Stimulated activated CD4-positive, alpha-beta T cell treated with anti-CD3 and anti-CD28 coated beads, Interleukin-15, amount 100 ng/mL, for 1 hour (primary cell): ENCODE measurements at places on chromosomes 6 and 20.

GRCh38 chr20:59823491-59824259 lies 109.8 kb downstream of the SYCP2 start:
- DNase-seq: no peak

- no peak for DNase-seq
These were observed 224.2 kb upstream of the SSTR4 start for GRCh38 chr20:22810626-22811569.

GRCh38 chr20:44571362-44571988 lies 10.9 kb upstream of the PKIG start:
- DNase-seq: no peak

DNA sequence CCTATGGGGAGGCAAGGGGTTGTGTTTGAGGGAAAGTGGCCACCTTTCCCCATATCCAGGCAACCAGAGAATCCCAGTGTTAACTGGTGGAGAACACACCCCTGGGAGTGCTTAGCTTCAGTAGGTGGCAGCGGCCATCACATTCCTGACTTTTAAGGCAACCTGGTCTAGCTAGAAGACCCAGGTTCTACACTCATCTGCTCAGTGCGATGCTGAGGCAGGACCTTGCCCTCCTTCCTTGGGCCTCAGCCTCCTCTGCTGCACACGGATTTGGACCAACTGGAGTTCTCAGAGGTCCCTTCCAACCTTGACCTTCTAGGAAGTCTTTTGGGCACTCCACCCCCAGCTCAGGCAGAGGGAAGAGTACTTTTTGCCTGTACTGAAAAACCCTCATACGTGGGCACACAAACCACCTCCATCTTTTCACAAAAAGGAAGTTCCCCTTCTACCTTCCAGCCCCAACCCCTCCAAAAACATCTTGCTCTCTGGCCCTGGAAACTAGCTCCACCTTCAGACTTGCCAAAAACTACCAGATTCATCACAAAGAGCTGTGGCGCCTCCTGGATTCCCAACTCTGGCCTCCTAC lies 2.9 kb downstream of the CCND3 start:
- no peak for DNase-seq

DNA sequence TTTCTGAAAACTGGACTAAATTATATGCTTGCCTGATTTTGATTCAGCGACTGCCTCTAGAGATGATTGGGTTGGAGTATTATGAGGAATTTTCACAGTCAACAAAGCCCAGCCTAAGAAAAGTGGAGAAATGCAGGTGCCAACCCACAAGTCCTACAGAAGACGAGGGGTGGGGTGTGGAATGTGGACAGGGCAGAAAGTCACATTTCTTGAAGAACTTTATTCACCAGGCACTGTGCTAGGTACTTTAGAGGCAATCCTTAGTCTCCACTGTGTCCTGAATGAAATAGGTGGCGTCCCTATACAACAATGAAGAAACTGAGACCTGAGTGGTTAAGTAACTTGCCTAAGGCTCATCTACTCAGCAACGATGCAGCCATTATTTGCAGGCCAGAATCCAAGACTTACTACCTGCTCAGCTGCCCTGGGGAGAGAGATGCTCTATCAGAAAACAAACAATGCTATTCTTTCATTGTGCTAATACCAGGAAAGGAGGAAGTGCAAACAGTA lies 106.3 kb downstream of the RNF144B start:
- no peak for DNase-seq

DNA sequence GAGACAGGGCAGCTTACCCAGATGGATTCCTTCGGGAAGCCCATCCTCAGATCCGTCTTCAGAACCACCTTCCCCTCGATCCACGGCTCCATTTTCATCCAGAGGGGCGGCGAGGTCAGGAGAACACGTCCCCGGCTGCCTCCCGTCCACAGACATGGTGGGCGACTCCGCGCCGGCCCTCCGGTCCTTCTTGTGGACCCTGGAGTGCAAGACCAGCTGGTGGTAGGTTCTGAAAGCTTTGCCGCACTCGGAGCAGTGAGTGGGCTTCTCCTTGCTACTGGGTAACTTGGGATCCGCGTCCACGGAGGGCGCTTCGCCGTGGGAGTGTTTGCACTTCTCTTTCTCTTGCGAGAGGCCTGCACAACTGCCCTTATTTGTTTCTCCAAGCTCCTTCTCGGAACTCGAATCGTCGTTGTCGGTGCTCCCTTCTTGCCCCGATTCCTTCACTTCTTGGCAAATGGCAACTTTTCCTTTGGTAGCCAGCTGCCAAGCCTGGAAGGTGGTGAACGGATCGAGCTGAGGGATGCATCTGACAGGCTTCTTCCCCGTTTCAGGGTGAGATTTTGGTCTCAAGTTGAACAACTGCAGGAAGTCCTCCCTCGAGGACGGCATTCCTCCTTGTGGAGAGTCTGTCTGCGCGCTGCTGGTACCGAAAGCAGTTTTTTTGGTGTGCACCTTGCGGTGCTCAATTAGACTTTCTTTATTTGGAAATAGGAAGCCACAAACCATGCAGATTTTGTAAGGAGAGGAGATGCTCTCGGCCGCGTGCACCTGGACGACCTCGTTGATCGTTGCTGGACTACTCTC lies 12.0 kb downstream of the ZNF217 start:
- no peak for DNase-seq

GRCh38 chr20:19767070-19767469 lies 9.0 kb downstream of the RIN2 start:
- DNase-seq: no peak

DNA sequence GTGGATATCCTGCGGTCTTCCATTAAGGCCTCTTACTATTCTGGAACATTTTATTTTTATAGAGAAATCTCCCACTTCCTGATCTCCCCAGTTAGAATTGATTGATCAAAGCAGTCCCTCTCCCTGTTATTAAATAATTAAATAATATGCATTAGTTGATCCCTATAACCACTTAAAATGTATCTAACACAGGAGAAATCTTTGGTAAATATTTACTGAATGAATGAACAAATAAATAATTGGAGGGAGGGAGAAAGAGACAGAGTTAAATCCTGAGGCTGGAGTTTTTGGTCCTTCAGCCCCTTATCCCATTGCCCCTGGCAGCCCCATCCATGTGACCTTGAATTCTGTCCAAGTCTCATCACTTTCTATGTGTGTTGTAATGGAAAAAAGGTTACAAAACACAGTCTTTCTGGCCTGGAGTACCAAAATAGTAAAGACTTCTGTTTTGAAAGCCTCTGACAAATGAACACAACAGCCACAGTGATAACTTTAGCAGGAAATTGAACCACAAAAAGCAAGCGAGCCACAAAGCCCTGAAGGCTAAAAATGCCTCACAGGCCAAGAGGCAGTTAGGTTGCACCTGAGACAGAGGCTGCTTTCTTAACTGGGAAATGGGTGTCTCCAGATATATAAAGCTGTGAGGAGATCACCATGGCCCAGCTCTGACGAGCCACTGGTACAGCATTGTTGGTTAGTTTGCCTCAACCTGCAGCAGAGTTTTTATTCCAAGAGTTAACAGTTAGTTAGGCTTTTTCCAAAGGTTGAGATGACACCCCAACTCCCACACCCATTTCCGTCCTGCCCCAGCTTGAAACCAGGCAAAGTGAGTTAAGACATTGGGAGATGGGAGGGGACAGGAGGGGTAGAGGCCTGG lies 11.3 kb downstream of the NT5E start:
- DNase-seq: no peak

- DNase-seq: no peak
These were observed 55.4 kb downstream of the MRPL14 start for GRCh38 chr6:44071670-44072451.

DNA sequence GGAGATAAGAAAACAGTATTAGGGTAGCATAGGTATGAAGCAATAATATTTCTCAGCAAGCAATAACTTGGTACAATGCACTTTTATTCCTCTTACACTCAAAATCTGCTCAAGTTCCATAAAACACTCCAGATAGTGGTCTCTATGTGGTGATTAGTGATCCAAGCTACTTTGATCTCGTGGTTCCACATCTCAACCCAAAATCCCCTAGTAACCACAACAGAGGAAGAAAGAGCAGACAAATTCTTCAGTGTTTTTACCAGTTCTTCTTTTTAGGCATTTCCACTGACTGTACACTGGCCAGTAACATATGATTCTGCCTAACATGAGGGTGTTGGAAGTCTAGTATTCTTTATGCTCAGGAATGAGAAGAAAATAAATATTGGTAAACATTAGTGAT lies 309.0 kb upstream of the PTCHD4 start:
- no peak for DNase-seq

DNA sequence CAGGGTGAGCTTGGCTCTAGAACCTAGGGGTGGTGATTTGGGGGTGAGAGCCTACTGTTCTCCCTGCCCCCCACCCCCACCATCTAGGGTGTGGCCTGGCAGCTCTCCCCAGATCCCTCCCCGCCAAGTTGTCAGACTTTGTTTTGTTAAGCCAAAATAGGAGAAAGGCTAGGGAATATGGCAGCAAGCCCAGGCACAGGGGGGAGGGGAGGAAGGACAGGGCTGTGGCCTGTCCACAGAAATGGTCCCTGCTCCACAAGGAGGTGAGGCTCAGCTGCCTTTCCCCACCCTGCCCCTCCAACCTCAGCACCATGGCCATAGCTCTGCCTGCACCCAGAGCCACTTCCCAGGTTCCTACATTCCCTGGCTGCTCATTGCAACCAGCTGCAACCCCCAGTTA lies 17.2 kb downstream of the SCUBE3 start:
- no peak for DNase-seq

GRCh38 chr6:155067956-155068615 lies 73.0 kb downstream of the TIAM2 start:
- DNase-seq: no peak

DNA sequence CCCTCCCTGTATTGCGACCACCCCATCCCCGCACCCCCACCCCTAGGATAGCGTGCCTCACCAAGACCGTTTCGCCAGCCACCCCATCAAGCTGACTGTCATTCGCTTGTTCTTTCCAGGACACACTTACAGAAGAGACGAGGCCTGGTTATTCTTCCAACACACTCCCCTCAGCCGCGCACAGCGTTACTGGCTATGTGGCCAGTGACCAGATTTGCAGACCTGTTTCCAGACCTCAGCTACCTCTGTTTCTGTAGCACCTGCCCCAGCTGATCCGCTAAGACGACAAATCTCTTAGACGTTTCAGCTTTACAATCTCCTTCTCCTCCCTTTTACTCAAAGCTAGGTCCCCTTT lies 26.1 kb downstream of the HLA-F start:
- DNase-seq: no peak

DNA sequence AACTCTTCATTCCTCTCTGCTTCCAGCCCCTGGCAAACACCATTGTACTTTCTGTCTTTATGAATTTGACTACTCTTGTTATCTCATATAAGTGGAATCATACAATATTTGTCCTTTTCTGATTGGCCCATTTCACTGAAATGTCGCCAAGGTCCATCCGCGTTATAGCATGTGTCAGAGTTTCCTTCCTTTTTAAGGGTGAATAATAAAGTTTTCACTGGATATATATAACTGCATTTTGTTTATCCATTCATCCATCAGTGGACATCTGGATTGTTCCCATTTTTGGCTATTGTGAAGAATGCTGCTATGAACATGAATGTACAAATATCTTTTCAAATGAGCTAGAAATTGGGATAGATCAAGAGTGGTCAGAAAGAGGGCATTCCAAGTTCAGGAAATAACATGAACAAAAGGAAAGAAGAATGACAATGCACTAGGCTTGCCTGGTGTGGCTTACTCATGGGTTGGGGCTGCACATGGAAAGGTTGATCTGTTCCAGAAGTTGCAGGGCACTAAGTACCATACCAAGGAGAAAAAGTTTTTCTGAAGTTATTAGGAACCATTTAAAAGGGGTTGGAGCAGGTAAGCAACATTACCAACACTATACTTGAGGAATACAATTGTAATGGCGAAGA lies 10.0 kb upstream of the L3MBTL3 start:
- DNase-seq: no peak

DNA sequence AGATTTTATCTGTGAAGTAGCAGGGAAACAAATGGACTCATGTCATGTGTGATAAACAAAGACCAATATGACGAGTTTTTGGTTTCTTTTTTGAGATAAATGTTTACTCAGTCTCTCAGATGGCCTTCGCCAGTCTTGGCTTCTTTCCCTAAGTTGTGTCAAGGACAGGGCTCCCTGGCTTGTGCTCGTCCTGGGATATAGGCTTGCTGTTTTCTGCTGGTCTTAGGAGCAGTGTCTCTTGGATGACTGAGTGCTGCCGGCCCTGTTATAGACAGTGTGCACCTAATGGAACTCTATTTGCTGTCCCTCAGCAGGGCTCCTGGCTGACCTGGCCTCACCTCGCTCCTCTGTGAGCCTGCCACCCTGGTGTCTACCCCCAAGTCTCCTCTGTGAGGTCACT lies 324.1 kb upstream of the SYNCRIP start:
- no peak for DNase-seq

DNA sequence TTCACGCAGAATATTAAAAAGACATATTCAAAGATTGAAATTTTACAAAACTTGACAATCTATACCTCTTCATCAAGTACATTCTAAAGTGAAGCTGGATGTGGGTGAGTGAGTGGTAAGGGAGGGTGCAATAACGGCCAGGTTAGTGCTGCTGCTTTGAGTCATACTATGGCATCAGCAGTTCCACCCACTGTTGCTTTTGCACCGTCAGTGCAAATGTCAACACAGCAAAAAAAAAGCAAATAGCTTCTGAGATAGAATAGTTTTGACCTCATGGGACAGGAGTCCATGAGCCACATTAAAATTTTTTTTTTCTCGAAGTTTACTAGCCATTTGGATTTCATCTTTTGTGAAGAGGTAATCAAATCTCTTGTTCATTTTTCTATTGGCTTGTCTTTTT lies 31.8 kb downstream of the PSMF1 start:
- no peak for DNase-seq

DNA sequence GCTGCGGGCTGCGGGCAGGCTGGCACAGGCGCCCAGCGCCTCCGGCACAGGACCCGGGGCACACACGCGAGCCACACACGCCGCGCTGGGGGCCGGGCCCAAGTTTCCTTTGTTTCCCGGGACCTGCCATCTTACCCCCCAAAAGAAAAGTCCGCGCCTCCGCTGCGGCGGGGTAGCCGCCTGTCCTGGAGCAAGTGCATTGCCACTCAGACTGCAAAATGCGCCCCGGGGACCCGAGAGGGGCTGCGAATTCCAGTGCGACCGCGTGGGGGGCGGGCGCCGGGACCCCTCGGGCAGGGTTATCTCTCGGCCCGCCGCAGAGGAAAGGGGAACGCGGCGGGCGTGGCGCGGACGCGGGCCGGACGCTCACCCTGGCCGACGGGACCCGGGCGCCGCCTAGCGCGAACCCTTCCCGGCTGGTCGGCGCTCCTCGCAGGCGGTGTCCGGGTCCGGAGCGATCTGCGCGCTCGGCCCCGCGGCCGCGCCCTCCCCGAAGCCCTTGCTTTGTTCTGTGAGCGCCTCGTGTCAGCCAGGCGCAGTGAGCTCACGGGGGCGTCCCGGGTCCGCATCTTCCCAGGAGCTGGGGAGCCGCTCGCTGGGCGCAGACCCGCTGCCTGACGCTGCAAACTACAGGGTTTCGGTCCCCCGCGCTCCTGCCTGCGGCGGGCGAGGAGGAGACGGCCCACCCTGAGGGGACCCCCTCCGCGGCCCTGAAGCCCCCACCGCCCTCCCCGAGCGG lies 639 bp upstream of the CD24 start:
- no peak for DNase-seq
